Hippocampal formation (tissue), 2 donors: ENCODE measurements at places on chromosomes 16 and 17.

GRCh38 chr17:27265333-27265732 is 28.6 kb upstream of the WSB1 start:
- no peak for DNase-seq

DNA sequence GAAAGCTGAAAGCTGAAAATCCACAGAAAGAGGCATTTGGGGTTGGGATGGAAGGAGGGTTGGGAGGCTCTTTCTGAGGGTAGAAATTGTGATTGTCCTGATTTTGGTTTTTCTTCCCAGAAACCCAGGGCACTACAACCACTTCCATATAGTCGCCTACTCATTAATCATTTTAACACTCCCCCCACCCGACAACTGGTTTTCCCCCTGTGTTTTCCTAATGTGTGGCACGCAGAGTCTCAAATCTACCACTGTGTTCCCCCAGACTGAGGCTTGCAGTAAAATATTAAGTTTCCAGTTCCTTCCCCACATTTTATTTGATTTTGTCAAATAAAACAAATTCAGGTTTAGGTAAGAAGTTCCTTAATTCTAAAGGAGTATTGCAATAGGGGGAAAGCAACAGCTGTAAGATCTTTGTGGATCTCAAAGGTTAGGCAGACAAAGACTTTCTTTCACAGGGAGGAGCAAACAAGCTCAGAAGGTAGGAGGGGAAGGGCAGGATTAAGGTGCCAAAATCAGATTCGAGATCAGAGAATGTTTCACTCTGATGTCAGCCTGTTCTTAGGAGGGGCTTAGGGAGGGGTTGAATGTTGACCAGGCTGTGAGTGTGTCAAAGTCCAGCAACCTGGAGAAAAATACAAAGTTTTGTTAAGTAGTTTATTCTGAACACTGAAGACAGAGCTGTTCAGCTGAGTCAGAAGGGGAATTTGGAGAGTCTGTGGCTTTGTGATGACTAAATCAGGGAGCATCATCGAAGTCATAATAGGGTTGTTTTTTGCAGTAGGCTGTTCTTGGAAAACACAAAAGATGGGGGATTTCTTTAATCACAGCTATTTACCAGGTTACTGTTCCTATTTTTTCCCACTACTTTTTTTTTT is 3.6 kb downstream of the ZNF267 start:
- DNase-seq: no peak

DNA sequence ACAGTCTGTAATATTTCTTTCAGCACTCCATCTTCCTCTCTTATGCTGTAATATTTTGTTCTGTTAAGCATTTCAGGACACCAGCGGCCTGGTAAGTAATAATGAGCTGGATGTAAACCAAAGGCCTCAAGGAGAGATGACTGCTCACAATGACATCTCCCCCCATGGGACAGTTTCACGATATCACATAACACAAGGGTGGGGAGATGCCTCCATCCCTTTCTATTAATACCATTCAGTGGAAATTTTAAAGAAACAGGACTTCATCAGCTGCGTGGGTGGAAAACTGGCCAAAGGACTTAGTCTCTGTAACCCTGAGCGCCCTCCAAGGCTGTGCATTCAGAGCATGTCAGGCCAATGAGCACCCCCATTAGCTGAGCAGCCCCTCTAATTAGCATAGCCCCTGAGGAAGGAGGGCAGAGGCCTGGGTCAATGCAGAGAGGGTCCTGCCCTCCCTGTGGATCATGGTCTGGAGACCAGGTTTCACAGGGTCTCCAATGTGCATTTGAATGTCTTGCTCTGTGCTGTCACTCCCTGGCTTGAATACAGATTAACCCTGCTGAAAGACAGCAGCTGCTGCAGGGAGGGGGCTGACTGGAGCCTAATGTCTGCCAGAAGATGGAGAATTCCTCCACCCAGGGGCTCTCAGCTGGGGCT is 156.4 kb downstream of the HS3ST2 start:
- DNase-seq: no peak

GRCh38 chr17:69117855-69118784 is 23.6 kb downstream of the ABCA6 start:
- DNase-seq: no peak

GRCh38 chr16:82756283-82756599 is 129.5 kb downstream of the CDH13 start:
- no peak for DNase-seq
